HAP-1 (cell line): ENCODE measurements at places on chromosomes 16 and 17.

GRCh38 chr17:72615627-72615991, 476.9 kb downstream of the SLC39A11 start:
- no peak for DNase-seq

GRCh38 chr16:65657071-65657494, 535.2 kb upstream of the CDH11 start:
- no peak for DNase-seq

DNA sequence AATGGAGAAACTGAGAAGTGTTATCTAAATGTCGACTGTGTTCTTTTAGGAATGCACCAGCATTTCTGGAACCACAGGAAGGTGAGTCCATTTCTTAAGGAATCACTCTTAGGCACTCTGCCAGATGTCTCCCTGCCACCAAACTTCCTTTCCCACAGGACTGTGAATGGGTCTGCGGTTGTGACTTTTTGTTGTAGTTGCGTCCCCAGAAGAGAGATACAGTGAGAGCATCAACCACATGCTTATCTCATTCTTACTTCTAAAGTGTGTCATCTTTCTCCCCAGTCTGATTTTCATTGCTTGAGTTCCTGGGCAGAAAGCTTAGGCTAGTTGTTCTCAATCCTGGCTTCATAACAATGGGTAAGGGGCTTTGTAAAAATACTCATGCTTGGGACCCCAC, 13.4 kb downstream of the ITPRIPL2 start:
- DNase-seq: no peak

- DNase-seq: no peak
These were observed 2.1 kb downstream of the PIK3R6 start for GRCh38 chr17:8865385-8865784.

- no peak for DNase-seq
These were observed 15.8 kb downstream of the NOD2 start for GRCh38 chr16:50709061-50709684.

DNA sequence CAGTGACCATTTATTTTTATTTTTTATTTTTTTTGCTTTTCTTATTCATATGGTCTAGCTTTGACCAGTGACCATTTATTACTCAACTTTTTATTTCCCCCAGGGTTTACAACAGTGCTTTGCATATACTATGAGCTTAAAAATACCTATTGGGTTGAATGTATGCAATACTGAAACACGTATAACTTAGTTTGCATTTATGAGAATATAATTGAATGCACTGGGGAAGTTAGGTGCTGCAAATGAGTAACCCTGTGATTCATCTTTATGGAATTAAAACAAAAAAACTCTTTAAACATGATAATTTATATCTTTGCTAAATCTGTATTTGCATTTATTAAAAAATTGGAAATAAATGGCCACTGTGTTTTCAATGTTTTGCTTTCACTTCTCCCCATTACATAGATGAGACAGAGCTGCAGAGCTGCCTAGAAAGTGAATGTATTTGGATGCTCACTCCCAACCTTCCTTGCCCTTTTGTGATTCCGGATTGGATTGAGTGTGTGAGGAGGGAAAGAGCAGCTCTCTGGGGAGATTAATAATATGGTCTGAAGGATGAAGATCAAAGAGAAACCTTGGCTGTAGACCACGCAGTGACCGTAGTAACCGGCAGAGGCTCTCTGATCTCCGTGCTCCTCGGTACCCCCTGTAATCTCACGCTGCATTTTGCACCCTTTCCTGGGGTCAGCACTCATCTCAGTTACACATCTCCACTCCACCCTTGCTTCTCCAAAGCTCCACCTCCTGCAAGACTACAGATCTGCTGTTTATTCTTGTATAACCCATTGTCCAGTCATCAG, 14.3 kb downstream of the TMEM100 start:
- DNase-seq: no peak

DNA sequence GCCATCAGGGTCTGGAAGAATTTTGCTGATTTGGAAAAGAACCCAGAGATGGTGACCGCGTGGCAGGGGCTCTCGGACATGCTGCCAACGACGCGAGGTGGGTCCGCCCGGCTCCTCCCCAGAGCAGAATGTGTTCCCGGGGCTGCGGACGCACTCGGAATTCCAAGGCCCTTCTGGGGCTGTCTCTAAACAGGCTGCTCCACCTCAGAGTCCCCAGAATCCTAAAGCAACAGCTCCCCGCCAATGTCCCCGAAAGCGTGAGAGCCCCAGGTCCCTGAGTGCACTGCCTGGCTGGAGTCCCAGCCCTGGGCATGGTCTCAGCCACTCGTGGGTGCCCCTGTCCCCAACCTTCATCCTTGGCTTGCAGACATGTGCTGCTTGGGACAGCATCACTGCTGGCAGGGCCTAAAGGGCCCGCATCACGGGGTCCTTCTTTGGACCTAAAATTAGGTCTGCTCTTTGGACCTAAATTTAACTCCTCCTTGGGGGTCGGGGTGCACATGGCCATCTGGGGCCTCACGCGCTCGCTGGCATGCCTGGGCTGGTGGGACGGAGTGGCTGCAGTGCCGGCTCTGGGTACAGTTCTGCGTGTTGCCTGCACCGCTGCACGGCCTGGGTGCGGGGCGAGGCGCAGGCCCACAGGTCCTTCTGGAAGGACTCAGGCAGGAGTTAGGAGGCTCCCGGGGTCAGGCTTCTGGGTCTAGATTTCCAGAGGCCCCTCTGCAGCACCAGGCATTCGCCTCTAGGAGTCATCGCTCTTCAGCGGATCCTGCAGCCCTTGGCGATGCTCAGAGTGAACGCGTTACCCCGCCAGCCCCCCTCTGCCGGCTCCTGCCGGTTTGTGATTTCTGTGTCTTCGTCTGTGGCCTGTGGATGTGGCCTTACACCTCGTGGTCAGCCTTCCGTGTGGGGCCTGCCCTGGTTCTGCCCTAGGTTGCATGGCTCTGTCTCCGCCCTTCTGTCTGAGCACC, 41.9 kb upstream of the CHMP6 start:
- DNase-seq: no peak
